SK-MEL-5 (cell line): ENCODE measurements at places on chromosomes 3 and 15. TPM values are rescaled to one million over a fixed set of nuclear protein-coding genes. Genes with fewer than 3 reads are reported as not detected.

The RARRES1 gene
- total RNA-seq: 0.58 TPM in 1 of 2 replicates, not detected in the other

The PSMA4 gene
- 253 and 260 TPM in 2 replicates for total RNA-seq

The GOLGA8K gene
- total RNA-seq: 0.13 and 0.40 TPM in 2 replicates

The TTLL13 gene
- total RNA-seq: 0.18 TPM in 1 of 2 replicates, not detected in the other

The DAPK2 gene
- total RNA-seq: 0.69 and 2.3 TPM in 2 replicates

GRCh38 chr15:48421362-48421761 lies 90.1 kb downstream of the DUT start:
- DNase-seq: no peak

- no peak for DNase-seq
These were observed 247.7 kb downstream of the IL20RB start for GRCh38 chr3:137205394-137206045.

DNA sequence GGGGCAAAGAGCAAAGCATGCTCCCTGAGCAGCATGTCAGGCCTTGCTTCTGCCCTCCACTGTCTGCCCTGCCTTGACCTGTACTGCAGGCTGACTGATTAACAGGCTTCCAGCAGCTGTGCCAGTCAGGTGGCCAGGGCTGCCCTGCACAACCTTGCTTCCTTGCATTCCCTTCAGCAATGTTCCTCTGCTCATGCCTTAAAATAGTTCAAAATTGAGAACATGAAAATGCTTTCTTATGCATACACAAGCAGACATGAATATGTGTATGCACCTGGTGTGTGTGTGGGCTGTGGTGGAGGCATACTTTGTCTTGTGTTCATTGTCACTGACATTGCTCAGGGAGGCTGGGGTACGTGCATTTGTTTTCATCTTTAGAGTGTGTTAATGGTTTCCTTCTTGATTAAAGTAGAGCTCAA lies 1.2 kb upstream of the SLC22A13 start:
- DNase-seq: no peak

GRCh38 chr15:57607570-57608000 lies 15.9 kb downstream of the MYZAP start:
- DNase-seq: no peak

DNA sequence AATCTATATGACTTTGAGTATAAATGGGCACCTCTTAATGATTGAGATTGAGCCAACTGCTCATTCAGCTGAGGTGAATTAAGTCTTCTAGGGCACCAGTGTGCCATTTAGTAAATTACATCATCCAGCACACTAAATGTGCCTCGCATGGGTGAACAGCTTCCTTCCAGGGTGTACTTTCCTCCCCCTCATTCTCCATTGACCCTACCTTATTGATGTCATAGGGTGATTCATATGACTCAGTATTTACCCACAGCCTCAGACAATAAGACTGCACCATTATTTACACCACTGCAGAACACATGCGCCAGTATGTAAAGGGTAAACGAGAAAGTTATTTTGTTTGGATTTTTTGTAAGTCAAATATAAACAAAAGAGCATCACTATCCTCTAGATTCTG lies 185.2 kb upstream of the ARL6 start:
- no peak for DNase-seq

DNA sequence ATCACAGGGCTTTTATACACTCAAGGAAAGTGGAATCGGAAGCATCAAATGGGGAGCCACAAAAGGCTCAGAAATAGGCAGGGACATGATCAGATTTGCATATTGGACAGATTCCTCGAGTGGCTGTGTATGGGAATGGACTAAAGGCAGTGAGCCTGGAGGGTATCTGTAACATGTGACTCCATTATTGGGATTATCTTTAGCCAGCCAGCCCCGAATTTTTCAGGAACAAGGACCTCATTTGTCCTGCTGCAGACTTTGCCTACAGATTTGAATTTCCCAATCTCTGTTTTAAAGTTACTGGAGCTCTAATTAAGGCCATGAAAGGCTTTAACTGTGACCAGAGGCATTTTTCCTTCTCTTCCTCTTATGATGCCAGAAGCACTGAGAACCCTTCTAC lies 26.9 kb upstream of the EPHB1 start:
- peak; percentile 22 for DNase-seq

- no peak for DNase-seq
These were observed 31.2 kb upstream of the COL8A1 start for GRCh38 chr3:99607151-99607550.

DNA sequence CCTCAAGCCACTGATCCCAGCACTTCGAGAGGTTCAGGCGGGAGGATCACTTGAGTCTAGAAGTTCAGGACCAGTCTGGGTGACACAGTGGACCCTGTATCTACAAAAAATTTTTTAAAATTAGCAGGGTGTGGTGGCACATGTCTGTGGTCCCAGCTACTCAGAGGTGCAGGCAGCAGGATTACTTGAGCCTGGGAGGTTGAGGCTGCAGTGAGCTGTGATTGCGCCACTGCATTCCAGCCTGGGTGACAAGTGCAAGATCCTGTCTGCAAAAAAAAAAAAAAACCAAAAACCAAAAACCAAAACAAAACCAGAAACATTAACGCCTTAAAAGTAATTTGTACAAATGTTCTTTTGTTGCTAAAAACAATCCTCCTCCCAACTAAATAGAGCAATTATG lies 27.9 kb upstream of the SLC12A8 start:
- DNase-seq: no peak

- peak; percentile 75 for DNase-seq
These were observed 28.8 kb downstream of the TMED3 start for GRCh38 chr15:79339588-79340314.

DNA sequence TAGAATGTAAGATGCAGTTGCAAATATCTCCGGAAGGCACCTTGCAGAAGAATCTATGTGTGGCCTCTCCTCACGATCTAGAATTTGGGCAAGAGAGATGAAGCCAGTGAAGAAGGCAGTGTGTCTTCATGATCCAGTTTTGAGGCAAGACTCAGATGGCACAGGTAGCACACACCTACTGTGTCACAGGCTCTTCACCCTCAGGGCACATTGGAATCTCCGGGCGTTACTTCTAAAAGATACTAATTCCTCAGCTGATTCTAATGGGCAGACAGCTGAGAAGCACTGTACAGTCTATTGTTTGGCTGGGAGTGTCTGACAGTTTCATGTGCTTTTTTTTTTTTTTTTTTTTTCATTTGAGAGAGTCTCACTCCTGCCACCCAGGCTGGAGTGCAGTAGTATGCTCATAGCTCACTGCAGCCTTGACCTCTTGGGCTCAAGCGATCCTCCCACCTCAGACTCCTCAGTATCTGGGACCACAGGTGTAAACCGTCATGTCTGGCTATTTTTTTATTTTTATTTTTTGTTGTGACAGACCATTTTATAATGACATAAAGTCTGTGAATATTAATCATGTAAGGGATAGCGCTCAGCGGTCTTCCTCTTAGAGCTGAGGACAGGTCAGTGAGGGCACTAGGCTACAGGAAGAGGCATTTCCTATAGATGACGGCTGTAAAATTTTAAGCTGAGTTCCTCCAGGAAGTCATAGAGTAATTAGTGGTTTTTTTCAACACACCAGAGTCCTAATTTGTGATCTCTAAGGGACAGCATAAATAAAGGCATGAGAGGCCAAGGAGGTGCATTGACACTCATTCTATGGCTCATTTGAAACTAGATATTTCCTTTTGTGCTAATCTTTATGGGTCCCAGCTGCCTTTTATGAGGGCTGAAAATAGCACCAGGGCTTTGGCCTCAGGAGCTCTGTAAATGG lies 4.0 kb downstream of the C3orf52 start:
- DNase-seq: peak; percentile 34

DNA sequence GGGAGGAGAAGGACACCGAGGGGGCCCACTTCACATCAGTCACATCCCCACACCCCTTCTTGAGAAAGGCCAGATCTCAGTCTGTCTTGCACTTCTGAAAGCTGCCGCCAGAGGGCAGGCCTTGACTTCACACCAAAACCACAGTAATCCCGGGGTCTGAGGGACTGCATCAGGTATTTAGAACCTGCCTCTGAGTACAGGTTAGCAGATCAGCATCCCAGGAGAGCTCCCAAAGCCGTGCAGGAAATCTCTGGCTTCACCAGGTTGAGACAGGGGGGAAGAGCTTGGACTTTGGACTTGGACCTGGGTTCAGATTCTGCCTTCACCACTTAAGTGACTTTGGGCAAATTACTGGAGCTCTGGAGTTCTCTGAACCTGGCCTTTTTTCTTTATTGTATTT lies 50.3 kb downstream of the LHFPL4 start:
- peak; percentile 79 for DNase-seq

- DNase-seq: peak; percentile 60
These were observed 10.2 kb upstream of the GATA2 start for GRCh38 chr3:128503164-128503651.

- no peak for DNase-seq
These were observed 68.3 kb upstream of the RPL32 start for GRCh38 chr3:12909710-12910109.

DNA sequence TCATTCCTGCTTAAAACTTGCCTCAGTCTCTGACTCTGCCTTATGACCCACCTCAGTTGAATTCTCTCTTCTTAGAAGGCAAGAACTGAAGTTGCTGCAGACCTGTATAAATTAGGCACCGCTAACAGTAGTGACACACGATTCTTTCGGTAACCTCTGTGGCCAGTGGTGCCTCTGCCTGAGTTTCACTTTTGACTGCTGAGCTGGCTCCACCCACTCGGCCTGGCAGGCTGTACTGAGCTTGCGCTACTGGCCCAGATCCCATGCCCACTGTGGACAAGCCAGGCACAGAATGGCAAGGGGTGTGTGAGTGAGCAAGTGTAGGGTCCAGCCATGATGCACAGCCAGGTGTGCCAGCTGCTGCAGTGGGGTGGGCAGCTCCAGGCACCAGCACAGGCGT lies 19.1 kb upstream of the EIF1B start:
- no peak for DNase-seq

DNA sequence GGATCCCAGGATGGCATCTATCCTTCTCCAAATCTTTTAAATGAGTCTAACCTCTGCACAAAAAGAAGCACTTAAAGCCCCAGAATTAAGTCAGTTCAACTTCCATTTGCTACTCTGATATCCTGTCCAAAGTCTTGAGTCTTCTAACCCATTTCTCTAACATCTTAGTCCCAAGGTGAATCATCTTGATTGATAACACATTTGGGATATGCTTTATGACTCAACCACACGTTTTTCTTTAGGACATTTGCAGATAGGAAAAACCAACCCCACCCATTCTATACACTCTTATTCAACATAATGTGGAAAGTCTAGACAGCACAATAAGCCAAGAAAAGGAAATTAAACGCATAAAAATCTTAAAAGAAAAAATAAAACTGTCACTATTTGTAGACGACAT lies 18.8 kb upstream of the TEX9 start:
- DNase-seq: no peak

DNA sequence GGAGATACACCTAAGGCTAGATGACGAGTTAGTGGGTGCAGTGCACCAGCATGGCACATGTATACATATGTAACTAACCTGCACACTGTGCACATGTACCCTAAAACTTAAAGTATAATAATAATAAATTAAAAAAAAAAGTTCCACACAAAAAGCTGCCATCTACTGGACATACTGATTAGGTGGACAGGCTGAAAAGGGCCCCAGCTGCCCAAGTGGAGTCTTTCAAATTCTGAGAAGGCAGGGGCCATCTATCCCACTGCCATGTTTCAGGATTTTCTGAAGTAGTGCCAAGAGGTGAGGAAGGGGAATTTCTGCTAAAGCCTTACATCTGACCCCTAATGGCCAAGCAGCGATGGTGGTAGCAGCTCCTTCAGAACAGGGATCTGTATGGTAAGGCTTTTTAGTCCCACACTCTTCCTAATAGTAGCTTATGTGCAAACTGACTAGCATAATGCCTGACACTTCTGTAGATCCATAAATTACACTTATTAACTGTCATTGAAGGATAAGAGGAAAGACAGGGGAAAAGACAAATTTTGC lies 7.7 kb downstream of the FSTL1 start:
- peak; percentile 35 for DNase-seq

DNA sequence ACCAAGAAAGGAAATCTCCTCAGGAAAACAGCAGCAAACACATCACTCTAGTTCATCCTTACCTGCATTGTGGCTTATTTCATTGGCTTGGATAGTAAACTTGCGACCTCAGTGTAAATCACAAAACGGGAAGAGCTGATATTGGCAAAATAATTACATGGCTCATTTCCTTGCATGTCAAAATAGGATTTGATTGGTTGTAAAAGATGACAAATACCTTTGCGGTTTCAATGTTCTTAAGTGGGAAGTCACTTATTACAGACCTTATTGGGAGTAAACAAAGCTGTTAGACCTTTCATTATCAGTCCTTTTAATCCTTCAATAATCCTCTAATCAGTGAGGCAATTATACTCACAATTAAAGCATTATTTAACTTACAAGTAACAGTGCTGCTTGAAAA lies 590.6 kb downstream of the MAGI1 start:
- no peak for DNase-seq

GRCh38 chr3:65024148-65024547 lies 336.3 kb upstream of the ADAMTS9 start:
- no peak for DNase-seq
